ENCODE measurements at places on chromosomes 4 and X.

GRCh38 chr4:112175840-112176239, 30.6 kb downstream of the FAM241A start:
- DNase-seq, result no peak

DNA sequence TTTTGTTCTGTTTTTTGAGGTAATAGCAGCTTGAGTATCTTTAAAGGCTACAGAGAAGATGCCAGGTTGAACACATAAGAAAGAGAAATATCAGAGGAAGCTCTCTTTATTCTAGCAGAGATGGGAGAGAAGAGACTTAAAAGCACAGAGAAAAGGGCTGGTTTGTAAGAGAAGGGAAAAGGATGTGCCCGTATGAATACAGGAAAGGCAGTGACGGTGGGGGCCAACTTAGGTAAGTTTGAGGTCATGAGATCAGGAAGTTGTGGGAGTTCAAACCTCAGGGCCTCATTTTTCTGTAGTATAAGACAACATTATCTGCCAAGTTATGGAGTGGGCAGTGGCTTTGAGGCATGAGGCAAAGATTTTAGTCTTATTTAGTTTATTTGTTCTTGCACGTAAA, 121.3 kb upstream of the S100G start:
- DNase-seq, result peak; percentile 58

- DNase-seq, result no peak
These were observed 680.1 kb upstream of the AADAT start for GRCh38 chr4:170769862-170770261.

- DNase-seq, result no peak
These were observed 112.2 kb upstream of the ENPP6 start for GRCh38 chr4:184329659-184330400.

GRCh38 chr4:22338796-22339195, 177.1 kb downstream of the ADGRA3 start:
- no peak for DNase-seq

DNA sequence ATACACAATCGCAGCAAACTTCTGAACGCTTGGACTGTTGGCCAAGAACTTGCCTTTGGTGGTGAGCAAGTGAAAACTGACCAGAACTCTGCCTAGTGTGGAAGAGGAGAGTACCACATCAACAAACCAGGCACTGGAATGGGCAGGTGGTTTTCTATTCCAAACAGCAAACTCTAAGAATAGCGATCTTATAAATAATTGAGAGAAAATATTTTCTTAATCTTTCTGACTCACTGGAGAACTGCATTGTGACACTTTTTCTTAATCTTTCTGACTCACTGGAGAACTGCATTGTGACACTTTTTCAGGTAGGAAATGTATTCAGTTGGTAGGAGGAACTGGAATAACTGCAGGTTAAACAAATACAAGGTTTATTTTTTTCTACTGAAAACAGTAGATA, 57.0 kb upstream of the SORBS2 start:
- DNase-seq, result no peak

DNA sequence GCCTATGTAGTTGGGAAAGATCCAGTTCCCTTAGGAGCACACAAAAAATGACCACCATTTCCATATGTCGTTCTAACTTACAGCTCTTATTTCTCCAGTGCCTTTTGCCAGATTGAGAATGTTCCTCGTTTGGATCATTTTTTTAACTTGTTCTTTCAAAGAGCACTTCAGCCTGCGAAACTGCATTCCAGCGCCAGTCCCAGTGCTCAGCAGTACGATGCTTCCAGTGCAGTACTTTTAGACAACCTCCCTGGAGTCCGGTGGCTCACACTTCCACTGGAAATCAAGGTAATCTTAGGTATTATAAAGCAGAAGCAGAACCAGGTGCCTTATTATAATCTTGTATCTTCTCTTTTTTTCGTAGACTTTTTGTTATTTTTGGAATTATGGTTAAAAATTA, 42.6 kb upstream of the SLC25A31 start:
- no peak for DNase-seq

- DNase-seq, result no peak
These were observed 1514.8 kb downstream of the RPA4 start for GRCh38 chrX:98398542-98398941.

All from CD4-positive, alpha-beta T cell treated with Interleukin-6 at 100 ng/mL for 8 hours (primary cell).